ENCODE measurements at places on chromosomes 16 and 17. TPM values are rescaled to one million over a fixed set of nuclear protein-coding genes. Genes with fewer than 3 reads are reported as not detected.

DNA sequence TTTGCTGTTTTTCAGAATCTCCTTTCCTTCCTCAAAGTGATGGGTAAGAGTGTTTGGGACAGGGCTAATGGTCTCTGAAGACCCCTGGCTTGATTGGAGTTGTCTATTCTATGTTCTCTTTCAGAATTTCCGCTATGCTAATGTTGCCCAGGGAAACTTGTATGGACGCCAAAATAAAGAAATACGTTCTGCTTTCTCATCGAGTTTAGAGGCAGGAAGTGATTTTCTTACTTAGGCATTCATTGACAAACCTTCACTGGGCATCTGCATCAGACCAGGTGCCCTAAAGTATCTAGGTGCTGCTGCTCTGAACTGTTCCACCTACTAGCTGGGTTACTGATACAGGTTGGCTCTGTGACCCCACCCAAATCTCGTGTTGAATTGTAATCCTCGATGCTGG lies 787.9 kb upstream of the EEF2KMT start:
- H3K27ac ChIP-seq: no peak overlapping the region
- H3K27me3 ChIP-seq: peaks cover 4% of the 10 kb centered on the region
- H3K4me1 ChIP-seq: peaks cover 2% of the 10 kb centered on the region
- no peak overlapping the region for H3K4me3 ChIP-seq
- DNase-seq: no peak

DNA sequence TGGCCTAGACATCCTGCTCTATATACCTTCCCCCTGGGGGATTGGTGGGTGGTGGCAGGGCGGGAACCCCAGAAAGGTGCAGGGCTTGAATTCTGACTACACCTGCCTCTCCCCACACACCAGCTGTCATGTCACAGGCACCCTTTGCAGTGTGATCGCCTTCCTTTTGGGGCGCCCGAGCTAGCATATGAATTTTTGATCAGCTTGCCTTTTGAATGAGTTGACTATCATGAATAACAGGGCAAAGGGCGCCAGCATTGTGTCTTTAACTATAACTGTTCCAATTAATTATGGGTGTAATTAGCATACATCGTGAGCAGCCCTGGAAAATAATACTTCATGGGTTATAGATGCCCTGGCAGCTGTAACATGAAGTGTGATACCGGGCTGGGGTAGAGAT lies 72.7 kb downstream of the CYLD start:
- H3K4me3 ChIP-seq: no peak overlapping the region
- DNase-seq: no peak
- H3K27ac ChIP-seq: no peak overlapping the region
- no peaks in the 10 kb centered on the region for H3K27me3 ChIP-seq
- no peaks in the 10 kb centered on the region for H3K4me1 ChIP-seq

ZACN gene
- not detected for total RNA-seq

HID1 gene
- 9.5 TPM for total RNA-seq

DNA sequence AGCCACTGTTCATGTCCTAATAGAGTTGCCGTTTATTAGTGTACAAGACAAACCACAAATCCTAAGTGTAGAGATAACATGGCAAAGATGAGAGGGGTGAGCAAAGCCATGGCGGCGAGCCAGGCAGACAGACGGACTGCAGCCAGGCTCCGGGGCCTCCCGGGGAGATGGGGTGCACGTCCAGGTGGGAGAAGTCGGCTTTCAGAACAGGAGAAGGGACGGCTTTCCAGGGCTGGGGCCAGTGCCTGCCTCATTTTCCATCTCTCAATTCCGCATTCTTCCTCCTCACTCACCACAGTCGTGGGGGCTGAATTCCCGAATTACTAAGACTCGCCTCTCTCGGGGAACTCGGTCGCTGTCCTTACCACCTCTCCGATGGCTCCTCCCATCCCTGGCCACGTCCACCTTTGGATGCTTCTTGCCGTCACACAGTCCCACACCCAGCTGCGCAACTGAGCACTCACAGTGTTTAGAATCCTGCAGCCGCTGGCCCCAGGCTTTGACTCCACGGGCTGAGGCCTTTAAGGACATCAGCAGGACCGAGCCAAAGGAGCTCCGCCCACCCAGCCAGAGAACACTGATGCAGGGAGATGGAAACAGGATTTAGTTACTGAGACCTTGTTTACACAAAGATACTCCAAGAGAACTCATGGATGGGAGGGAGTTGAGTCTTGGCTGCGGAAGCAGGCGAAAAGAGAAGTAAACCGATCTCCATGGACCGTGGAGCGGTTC lies 59.7 kb downstream of the RNF112 start:
- H3K36me3 ChIP-seq: no peaks in the 10 kb centered on the region
- peaks cover 5% of the 10 kb centered on the region for H3K27me3 ChIP-seq
- no peak overlapping the region for H3K4me3 ChIP-seq
- H3K27ac ChIP-seq: no peak overlapping the region
- DNase-seq: no peak
- peaks cover 2% of the 10 kb centered on the region for H3K4me1 ChIP-seq

GRCh38 chr17:2179615-2180295 lies 123.8 kb downstream of the SMG6 start:
- no peak overlapping the region for H3K4me3 ChIP-seq
- H3K27ac ChIP-seq: peak overlapping the region; percentile 44
- DNase-seq: no peak
- H3K4me1 ChIP-seq: peaks cover 10% of the 10 kb centered on the region
- H3K27me3 ChIP-seq: no peaks in the 10 kb centered on the region
- H3K36me3 ChIP-seq: peaks cover 6% of the 10 kb centered on the region

BICDL2 gene
- not detected for total RNA-seq

ZSCAN10 gene
- total RNA-seq: 0.26 TPM

SLC35G6 gene
- total RNA-seq: not detected

- H3K36me3 ChIP-seq: no peaks in the 10 kb centered on the region
- DNase-seq: no peak
- H3K27ac ChIP-seq: peak overlapping the region; percentile 69
Measured at GRCh38 chr17:57667461-57667923, 77.6 kb downstream of the CCDC182 start.

- peaks cover 53% of the 10 kb centered on the region for H3K27me3 ChIP-seq
- no peaks in the 10 kb centered on the region for H3K36me3 ChIP-seq
- peaks cover 6% of the 10 kb centered on the region for H3K4me1 ChIP-seq
- H3K4me3 ChIP-seq: peak within 1 kb of the TSS; percentile 68
Measured at GRCh38 chr17:15341385-15341849, at the start of gene TEKT3. TSS of gene TEKT3 (minus strand) at chr17:15341597. CDS start at chr17:15331585, 10,012 bp downstream.

CCNF gene
- 2.4 TPM for total RNA-seq

DNA sequence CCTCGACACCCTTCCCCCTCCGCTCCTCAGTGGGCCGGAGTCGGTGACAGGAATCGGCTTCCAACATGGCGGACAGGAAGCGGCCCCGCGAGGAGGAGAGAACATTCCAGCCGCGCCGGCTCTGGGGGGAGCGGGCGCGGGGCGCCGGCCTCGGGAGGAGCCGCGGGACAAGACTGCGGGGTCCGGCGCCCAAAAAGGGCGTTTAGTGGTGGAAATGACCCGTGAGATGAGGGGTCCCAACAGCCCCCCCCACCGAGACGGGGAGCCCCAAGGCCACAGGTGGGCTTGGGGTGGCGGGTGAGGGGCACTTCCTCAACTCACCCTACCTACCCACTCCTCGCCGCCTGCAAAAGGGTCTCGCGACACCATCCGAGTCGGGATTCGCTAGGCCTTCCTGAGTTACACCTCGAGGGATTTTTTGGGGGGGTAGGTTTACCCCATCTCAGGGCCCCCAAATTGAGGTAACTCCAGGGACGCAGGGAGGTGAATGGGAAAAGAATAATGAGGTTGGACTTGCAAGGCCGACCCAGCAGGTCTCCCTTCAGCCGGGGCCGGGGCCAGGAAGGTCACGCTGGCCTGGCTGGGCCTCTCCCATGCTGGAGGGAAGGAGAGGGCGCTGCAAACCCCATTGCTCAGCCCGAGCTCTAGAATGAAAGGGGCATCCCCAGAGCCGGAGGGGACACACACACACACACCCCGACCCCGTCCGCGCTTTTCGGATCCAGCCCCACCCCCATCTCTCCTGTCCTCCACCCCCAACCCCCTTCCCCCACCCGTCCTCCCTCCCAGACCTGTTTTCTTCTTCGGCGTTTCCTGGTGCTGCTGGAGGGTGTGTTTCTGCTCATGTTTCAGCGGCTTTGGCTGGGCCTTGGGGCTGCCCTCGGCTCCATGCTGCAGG lies 707 bp downstream of the NUFIP2 start:
- peaks cover 23% of the 10 kb centered on the region for H3K36me3 ChIP-seq
- peak; percentile 58 for DNase-seq
- H3K4me3 ChIP-seq: peak overlapping the region; percentile 100
- H3K27ac ChIP-seq: peak overlapping the region; percentile 98
- peaks cover 58% of the 10 kb centered on the region for H3K4me1 ChIP-seq
- no peaks in the 10 kb centered on the region for H3K27me3 ChIP-seq

- no peak overlapping the region for H3K4me3 ChIP-seq
- H3K27ac ChIP-seq: no peak overlapping the region
- no peak for DNase-seq
- H3K36me3 ChIP-seq: no peaks in the 10 kb centered on the region
- H3K4me1 ChIP-seq: peaks cover 33% of the 10 kb centered on the region
- H3K27me3 ChIP-seq: no peaks in the 10 kb centered on the region
Measured at GRCh38 chr17:43356999-43357398, 41.8 kb upstream of the ARL4D start.

GRCh38 chr16:1822801-1823200 lies 3.8 kb downstream of the HAGH start:
- peaks cover 30% of the 10 kb centered on the region for H3K4me1 ChIP-seq
- H3K27ac ChIP-seq: no peak overlapping the region
- DNase-seq: no peak
- H3K36me3 ChIP-seq: no peaks in the 10 kb centered on the region
- H3K27me3 ChIP-seq: no peaks in the 10 kb centered on the region

DNA sequence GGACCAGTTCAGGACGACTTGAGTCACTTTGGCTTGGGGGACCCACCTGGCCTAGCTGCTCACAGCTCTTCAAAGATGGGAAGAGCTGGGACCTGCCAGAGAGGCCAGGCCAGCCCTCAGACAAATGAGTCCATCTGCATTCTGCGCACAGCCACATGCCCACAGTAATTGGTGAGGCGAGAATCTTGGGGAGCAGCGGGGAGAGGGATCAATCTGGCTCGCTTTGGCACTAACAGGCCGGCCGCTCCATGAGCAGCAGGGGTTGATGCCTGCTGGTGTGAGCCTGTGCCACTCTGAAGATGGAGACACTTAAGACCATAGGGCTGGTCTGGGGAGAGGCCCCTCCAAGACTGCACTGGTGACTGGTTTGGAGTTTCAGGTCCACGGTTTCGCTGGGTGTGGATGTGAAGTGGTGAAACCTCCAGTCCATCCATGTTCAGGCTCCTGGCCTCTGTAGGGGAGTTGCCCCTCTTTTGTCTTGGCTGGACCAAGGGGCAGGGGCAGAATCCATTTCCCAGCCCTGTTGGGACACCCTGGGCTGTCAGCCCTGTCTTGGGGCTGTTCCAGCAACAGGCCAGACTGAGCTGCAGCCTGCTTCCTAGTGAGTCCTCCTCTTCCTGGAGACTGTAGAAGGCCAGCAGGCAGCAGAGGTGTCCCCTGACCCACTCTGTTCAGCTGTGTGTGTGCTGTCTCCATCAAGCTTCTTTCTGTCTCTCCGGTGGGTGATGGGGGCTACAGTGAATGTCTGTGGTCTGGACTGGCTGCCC lies 7.3 kb downstream of the CTRL start:
- H3K4me3 ChIP-seq: no peak overlapping the region
- DNase-seq: no peak
- no peaks in the 10 kb centered on the region for H3K27me3 ChIP-seq
- H3K27ac ChIP-seq: peak overlapping the region; percentile 4
- no peaks in the 10 kb centered on the region for H3K36me3 ChIP-seq

- no peaks in the 10 kb centered on the region for H3K27me3 ChIP-seq
- H3K4me3 ChIP-seq: no peak overlapping the region
- no peak for DNase-seq
- peaks cover 19% of the 10 kb centered on the region for H3K36me3 ChIP-seq
- peaks cover 6% of the 10 kb centered on the region for H3K4me1 ChIP-seq
Measured at GRCh38 chr17:39084558-39084957, 66.9 kb downstream of the PLXDC1 start.

GFAP gene
- total RNA-seq: not detected

- no peak for DNase-seq
- no peak overlapping the region for H3K4me3 ChIP-seq
- H3K4me1 ChIP-seq: no peaks in the 10 kb centered on the region
- H3K27me3 ChIP-seq: no peaks in the 10 kb centered on the region
- H3K36me3 ChIP-seq: no peaks in the 10 kb centered on the region
Measured at GRCh38 chr16:64206862-64207261, 915.0 kb downstream of the CDH11 start.

CCDC40 gene
- 4.2 TPM for total RNA-seq

GRCh38 chr16:52069866-52070265 lies 477.1 kb downstream of the TOX3 start:
- H3K27me3 ChIP-seq: peaks cover 6% of the 10 kb centered on the region
- no peak overlapping the region for H3K27ac ChIP-seq
- no peak overlapping the region for H3K4me3 ChIP-seq
- H3K36me3 ChIP-seq: no peaks in the 10 kb centered on the region
- no peaks in the 10 kb centered on the region for H3K4me1 ChIP-seq

DNA sequence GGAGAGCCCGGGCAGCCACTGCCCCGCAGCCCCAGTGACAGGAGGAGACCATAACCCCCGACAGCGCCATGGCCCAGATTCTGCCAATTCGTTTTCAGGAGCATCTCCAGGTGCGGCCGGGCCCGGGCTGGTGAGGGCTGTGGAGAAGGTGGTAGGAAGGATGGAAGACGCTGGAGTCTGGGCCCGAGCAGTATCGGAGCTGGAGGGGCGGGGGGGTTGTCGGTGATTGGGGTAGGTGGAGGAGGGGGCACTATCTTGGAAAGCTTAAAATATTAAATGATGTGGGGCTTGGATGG lies 317 bp downstream of the CLTC start:
- peaks cover 2% of the 10 kb centered on the region for H3K36me3 ChIP-seq
- H3K27ac ChIP-seq: peak overlapping the region; percentile 97
- DNase-seq: no peak
- peak overlapping the region; percentile 92 for H3K4me3 ChIP-seq
- peaks cover 49% of the 10 kb centered on the region for H3K4me1 ChIP-seq

Data from naive thymus-derived CD8-positive, alpha-beta T cell (primary cell).